ENCODE measurements at places on chromosomes 3 and 15. TPM values are rescaled to one million over a fixed set of nuclear protein-coding genes. Genes with fewer than 3 reads are reported as not detected.

EAF2 gene
- total RNA-seq = 3.7 TPM

STAB1 gene
- 0.22 TPM for total RNA-seq

MORC1 gene
- not detected for total RNA-seq

AHSG gene
- total RNA-seq = not detected

CHSY1 gene
- 12.7 TPM for total RNA-seq

TMOD2 gene
- 1.1 TPM for total RNA-seq

ARID3B gene
- total RNA-seq = 5.5 TPM

Data from placental epithelial cell (primary cell).